ENCODE measurements at places on chromosomes 2 and 18.

GRCh38 chr18:8616028-8616401 is 6.8 kb downstream of the RAB12 start:
- DNase-seq: no peak

- DNase-seq: no peak
These were observed 501.4 kb downstream of the FBXO15 start for GRCh38 chr18:73646196-73646595.

GRCh38 chr2:101114815-101115214 is 36.4 kb downstream of the TBC1D8 start:
- DNase-seq: no peak

DNA sequence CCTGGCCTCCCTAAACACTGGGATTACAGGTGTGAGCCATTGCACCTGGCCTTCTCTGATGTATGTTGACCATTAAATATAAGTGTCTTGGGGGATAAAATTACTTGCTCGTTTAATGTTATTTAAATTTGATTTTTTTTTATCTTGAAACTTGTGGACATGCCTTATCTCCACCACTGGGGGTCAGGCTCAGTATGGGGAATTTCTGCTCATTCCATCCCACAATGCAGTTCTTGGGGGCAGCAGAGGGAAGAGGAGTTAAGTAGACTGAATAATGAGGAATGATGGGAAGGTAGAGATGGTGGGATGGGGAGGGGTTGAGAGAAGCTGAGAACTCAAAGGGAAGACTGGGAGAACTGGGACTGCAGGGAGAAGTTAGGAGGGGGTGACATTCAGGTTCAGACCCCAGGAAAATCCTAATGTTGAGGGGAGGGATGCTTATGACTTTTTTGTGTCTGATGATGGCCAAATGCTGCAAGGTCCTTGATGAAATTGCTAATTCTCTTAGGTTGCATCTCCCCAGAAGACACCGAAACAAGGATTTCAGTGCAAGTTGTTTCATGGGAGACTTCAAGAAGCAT is 174.2 kb downstream of the MIB1 start:
- no peak for DNase-seq

DNA sequence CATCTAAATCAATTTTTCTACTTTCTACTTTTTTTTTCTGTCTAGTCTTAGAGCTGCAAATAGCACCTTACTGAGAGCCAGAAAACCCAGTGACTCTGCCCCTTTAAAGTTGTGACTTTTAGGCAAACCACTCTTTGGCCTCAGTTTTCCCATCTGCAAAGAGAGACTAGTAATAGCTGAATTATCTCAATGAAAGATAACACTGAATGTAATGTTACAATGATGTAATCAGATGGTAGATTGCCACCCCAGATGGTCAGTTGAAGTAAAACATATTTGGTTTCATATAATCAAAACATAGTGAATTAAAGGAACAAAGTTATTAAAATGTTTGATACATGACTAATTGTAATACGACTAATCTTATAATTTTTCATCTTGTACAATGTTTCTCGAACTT is 5.0 kb upstream of the APCDD1 start:
- DNase-seq: no peak

DNA sequence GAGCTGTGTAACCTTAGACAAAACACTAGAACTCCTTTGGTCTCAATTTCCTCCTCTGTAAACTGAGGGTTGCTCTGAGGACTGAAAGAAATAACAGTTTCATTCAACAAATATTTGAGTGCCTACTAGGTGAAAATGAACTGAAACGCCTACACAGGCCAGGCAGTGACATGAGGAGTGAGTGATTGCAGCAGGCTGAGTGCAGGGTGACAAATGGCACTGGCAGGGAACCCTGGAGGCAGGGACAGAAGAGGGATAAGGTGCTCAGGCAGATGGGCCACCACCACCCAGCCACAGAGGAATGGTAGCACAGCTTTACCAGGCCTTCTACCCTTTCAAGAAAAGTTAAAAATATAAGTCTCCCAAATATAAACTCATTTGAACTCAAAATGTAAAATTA is 11.5 kb upstream of the RNU4ATAC start:
- DNase-seq: no peak

DNA sequence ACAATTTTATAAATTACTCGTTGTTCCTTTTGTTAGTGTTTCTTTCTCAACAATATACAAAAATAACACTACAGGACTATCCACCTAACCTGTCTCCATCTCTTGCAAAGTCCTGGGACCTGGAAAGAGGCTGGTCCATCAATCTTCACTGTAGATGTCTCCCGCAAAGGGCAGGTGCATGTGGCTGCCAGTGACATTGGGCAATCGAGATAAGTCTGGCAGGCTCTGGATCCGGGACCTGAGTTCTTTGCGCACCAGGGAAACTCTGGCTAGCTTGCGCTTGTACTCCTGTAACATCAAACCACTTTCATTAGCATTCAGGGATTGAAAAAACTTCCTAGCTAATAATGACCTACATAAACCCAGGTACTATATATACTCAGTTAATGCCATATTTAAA is 20.5 kb downstream of the RMP24 start:
- DNase-seq: no peak

- DNase-seq: no peak
These were observed 49.1 kb upstream of the IGFBP2 start for GRCh38 chr2:216584112-216584511.

DNA sequence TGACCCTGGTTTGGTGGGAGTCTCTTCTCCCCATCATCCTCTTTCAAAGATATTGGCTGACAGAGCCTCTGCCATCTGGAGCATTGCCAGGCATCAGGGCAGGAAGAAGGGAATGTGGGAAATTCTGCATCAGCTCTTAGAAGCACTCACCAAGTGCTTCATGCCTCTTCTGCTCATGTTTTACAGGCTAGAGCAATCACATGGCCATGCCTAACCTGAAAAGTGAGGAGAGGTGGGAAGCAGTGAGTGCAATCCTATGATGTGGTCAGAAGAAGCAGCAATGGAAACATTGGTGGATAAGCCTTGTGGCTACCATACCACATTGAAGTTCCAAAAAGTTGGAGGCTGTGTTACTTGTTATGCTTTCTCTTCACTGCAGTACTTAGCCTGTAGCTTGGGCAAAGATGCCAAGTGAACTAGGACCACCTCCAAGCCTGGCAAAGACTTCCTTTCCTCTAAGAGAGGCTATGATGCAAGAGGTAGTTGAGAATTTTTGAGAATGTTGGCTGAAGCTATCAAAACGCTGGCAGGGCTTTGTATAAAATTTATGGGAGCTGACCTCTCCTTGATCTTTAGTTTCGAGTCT is 64.1 kb downstream of the BCL2L11 start:
- DNase-seq: no peak

DNA sequence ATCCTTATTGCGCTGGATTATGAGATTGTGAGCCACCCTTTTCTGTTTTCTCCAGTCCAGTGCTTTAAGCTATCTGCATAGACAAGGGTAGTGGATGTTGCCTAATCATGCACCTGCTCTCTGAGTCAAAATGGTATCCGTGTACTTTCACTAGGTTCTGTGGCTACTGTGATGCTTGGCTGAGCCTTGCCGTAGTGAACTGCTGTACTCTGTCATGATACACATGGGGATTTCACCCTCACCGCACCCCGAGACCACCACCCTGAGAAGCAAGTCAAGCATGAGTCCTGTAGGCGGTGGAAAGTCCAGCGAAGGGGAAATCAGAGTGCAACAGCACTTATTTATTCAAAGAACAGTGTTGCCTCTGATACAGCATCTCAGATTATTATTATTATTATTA is 55.0 kb downstream of the ARHGAP25 start:
- DNase-seq: no peak

GRCh38 chr2:211564441-211564840 is 974.2 kb downstream of the ERBB4 start:
- DNase-seq: no peak

- no peak for DNase-seq
These were observed 19.2 kb upstream of the GPR35 start for GRCh38 chr2:240605867-240606743.

- no peak for DNase-seq
These were observed 7.1 kb downstream of the RNF144A start for GRCh38 chr2:6924101-6924923.

DNA sequence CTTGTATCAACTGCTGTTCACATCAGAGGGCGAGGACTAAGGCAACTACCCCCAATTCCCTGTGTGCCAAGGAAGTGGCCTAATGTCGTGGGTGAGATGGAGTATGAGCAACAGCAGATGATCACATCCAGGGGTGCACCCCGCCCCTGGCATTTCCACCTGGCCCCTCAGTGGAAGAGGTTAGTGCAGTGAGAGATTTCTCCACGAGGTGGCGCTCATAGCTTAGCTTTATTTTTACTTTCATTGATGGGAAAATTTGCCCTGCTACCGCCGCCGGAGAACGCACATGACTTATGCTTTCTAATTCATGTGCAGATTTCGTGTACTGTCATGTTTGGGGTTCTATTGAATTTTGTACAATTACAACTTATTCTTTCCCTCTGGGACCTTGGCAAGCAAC is 470.6 kb upstream of the MEX3C start:
- peak; percentile 26 for DNase-seq

DNA sequence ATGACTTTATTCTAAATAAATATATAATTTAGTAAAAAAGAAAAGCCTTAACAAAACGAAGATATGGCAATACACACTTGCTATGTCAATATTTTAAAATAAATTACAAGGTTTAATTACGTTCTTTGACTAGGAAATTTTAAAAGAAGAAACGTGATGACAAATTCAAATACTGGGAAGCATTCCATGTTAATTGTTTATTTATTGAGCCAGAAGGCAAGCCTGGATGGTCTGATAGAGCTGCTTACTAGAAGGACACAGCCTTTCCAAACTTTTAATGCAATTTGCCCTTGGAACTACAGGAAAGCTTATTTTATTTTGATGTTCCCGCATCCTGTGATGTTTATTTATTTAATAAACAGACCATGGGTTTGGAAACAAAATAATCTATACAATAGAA is 33.4 kb upstream of the DSEL start:
- DNase-seq: no peak

DNA sequence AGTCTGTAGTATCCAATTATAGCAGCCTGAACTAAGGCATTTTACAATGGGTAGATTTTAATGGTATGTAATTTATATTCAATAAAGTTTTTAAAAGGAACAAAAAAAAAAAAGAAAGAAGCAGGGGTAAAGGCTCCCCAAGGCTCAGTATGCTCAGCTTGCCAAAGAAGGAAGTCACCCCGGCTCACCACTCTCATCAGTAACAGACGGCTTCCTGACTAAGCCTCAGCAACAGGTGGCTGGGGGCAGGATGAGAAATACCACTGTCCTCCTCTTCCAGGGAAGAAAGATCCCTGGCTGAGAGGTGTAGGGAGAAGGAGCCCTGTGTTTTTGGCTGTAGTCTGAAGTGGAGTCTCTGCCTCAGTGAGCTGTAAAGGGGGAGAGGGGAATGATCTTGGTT is 121.2 kb downstream of the ARHGEF4 start:
- no peak for DNase-seq

GRCh38 chr2:102764083-102764482 is 2.3 kb downstream of the TMEM182 start:
- no peak for DNase-seq

- DNase-seq: no peak
These were observed 72.7 kb upstream of the MAP3K20 start for GRCh38 chr2:173002751-173003541.

DNA sequence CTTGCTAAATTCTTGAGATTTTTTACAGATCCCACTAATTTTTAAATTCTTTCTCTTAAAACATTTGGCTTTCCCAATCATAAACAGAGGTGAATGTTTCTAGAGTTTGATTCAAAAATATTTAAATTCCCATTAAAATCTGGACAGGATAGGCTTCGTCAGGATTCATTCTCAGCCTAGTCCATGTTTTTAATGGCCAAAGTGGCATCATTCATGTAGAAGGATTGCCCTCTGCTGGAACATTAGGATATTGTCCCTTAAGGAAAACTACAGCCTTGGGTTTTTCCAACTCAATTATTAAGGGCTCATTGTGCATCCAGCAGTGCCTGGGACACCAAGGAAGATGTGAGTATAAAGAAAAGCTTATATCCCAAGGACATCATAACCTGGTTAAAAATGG is 71.7 kb downstream of the TPGS2 start:
- no peak for DNase-seq

- DNase-seq: no peak
These were observed 89.1 kb downstream of the FIGN start for GRCh38 chr2:163646687-163647086.

DNA sequence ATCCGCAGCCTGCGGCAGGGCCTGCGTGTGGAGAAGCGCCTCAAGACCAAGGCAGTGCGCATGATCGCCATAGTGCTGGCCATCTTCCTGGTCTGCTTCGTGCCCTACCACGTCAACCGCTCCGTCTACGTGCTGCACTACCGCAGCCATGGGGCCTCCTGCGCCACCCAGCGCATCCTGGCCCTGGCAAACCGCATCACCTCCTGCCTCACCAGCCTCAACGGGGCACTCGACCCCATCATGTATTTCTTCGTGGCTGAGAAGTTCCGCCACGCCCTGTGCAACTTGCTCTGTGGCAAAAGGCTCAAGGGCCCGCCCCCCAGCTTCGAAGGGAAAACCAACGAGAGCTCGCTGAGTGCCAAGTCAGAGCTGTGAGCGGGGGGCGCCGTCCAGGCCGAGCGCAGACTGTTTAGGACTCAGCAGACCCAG is 5.4 kb downstream of the GPR17 start:
- DNase-seq: no peak

DNA sequence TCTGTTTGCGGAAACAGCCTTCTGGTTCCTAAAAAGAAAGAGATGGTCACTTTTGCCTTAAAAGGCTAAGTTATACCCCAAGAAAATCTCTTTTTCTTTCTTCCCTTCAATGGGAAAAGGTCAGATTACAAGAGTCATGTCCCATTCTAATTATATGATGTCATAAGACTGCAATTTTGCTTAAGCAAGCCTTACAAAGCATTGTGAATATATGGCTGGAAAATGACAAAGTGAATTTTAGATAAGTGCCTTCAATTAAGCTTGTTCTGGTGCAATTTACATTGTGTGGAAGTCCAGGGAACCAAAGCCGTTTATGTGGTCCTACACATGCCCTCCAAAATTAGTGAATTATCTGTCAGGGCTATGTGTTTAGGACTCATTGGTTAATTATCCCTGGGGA is 7.6 kb upstream of the BMP10 start:
- DNase-seq: no peak

GRCh38 chr18:39448942-39449341 is 1883.3 kb upstream of the CELF4 start:
- no peak for DNase-seq

DNA sequence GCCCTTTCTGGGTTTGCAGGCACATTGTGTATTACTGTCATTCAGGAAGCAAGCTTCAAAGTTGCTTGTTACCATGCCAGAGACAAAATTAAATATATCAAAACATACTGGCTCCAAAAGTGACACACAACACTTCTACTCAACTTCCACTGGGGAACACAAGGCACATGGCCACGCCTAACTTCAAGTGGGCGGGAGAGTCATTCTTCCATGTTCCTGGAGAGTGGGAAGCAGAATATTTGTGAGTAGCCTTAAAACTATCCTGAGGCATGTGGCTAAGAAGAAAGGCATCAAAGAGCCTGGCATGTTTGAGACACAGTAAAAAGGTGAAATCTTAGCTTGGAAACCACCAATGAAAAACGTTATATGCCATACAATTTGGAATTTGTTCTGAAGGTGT is 90.5 kb upstream of the TACR1 start:
- no peak for DNase-seq

- DNase-seq: no peak
These were observed 1.6 kb upstream of the NAGK start for GRCh38 chr2:71066856-71067255.

All from stimulated activated CD4-positive, alpha-beta T cell treated with anti-CD3 and anti-CD28 coated beads, Interleukin-4, amount 100 ng/mL, for 4 hours (primary cell).